ENCODE measurements at places on chromosomes 3 and 15.

DNA sequence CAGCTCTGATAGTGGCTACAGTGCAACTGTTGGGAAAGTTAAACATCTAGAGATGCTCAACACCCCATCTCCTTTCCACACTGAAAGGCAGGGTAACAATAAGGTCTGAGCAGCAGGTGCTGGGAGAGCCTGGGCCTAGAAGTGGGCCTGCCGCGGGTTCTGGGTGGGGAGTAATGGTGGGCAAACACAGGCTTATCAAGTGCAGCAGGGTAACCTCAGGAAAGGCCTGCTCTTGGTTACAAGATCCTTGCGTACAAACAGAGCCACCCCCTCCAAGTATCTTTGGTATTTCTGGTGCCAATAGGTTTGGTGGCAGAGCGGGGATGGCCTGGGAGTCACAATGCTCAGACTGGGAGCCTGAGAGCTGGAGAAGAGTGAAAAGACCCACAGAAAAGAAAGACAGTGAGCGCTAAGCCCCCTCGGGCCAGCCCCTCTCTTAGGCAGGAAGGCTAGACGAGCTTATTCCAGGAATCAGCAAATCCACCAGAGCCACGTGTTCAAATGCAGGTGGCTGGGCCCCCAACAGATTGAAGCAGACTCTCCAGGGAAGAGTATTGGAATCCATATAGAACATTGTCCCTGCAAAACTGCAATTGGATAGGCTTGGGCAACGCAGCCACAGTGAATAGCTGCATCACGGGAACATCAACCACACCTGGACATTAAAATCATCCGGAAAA lies 2.7 kb downstream of the IQSEC1 start:
- no peak for DNase-seq

DNA sequence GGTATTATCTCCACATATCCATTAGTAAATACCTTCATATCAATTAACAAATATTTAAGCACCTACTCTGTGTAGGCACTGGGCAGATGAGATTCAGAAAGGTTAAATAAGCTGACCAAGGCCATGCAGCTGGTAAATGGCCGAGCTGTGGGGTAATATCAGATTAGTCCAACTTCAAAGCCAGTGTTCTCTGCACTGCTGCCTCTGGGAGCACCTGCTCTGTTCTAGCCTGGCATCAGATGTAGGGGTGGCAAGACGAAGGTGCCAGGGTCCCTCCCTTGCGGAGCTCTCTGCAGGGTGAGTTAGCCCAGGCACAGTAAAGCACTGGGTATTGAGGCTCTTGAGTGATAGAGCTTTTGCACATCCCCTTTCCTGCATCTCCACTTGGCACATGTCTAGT lies 5.5 kb downstream of the TATDN2 start:
- DNase-seq, result no peak

- no peak for DNase-seq
Observed at GRCh38 chr3:64856106-64856505, 168.3 kb upstream of the ADAMTS9 start.

DNA sequence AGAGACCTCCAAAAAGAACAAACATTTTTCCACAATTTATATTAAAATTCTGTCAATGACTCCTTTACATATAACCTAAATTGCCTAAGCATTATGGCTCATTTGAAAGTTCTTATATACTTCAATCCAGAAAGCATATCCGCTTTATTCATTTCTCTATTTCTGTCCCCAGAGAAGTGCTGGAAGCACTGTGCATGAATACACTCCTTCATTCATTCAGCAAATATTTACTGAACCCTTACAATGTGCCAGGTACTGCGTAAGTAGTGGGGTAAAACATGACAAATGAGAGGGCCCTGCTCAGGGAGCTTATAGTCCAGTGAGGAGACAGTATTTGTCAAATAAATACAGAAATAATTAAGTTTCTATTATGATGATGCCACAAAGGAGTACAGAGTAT lies 3.3 kb downstream of the PDCD10 start:
- no peak for DNase-seq

DNA sequence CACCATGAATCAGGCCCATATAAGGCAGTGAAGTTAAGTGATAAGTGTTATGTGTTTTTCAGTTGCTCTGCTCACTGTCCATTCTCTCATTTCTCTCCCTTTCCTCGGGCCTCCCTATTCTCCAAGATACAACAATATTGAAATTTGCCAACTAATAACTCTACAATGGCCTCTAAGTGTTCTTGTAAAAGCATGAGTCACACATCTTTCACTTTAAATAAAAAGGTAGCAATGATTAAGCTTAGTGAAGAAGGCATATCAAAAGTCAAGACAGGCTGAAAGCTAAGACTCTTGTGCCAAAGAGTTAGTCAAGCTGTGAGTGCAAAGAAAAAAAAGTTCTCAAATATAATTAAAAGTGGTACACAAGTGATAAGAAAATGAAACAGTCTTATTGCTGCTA lies 675.4 kb downstream of the OTOL1 start:
- no peak for DNase-seq

- DNase-seq, result no peak
Observed at GRCh38 chr15:59052915-59053407, 52.0 kb upstream of the CCNB2 start.

DNA sequence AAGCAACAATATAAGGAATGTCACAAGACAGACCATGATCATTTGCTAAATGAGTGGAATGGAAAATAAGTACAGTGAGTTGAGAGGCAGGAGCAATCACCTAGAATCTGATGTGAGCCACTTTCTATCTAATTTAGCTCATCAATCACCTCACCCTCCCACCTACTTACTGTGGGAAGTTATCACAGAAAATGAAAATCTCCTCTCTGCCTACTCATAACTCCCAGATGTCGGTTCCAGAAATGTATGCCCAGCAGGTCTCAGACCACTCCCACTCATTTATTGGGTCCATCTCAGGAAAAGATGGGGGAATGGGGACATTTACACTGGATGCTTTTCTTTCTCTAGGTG lies 270.9 kb downstream of the FHIT start:
- no peak for DNase-seq

Data from activated CD8-positive, alpha-beta memory T cell treated with anti-CD3 and anti-CD28 coated beads for 24 hours (primary cell).